ENCODE measurements at places on chromosomes 13 and 19.

- no peak for DNase-seq
Measured at GRCh38 chr19:14487370-14488125, 8.4 kb downstream of the GIPC1 start.

GRCh38 chr19:1672038-1672768 is 19.8 kb upstream of the TCF3 start:
- DNase-seq: no peak

DNA sequence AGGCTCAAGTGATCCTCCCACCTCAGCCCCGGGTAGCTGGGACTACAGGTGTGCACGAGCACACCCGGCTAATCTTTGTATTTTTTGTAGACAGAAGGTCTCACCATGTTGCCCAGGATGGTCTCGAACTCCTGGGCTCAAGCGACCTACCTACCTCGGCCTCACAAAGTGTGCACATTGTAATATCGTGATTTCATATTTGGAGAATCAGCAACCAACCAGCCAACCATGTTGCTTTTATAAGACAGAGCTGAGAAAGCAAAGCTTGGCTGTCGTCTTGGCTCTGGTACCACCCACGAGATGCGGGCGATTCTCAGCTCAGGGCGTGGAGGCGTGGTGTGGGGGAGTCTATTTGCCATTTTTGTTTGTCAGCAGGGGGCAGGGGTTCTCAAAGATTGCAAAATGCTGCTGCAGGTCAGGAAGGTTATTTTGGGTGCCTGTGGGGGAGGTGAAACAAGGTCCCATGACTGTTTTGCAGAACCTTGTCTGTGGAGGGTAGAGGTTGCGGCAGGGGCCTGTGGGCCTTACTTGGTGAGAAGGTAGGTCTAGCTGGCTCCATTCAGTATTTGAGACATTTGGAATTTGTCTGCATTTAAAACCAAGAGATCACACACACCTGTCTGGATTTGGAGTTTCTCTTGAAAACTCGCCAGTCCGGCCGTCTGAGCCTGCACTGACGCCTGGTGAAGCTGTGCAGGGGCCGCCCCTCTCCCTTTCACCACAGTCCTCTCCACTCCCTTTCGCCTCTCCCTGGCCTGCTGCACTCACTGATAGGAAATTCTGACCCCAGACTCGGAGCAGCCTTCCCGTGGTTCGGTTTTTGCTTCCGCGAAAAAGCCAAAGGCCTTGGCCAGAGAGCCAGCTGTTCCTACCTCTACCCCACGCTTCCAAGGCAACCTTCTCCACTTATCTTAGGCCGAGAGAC is 15.4 kb downstream of the TNFAIP8L1 start:
- DNase-seq: no peak

DNA sequence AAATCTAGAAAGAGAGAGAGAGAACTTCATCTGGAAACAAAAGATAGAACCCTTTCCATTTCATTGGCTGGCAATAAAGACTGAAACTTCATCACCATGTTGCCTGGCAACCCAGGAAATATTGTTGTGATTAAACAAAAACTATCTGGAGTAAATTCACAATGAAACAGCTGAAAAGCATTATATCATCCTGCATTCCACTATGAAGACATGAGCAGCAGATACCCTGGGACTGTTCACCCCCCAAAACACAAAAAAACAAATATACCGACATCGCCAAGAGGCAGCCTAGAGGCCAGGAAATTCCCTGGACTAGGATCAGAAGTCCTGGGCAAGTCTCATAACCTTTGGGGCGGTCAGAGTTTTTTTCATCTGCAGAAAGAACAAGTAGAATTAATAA is 158.3 kb downstream of the FOXO1 start:
- no peak for DNase-seq

GRCh38 chr19:3784607-3785450 is 1.4 kb downstream of the MATK start:
- no peak for DNase-seq

DNA sequence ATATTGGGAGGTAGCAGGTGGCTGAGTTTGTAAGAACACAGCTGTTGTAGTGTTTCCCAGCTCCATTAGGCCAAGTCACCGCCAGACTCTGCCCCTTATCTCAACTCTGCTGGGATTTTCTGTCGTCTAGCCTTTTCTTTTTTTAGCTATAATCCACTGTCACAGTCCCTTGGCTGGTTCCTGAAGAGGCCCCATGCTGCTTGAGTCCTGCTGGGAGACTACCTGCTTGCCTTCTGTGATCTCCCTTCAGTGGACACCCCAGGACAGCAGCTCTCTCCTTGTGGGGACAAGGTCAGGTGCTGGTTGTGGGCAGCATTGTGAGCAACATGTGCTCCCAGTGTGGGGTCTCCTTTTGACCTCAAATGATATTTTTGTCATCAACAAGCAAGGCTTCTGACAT is 195.0 kb upstream of the ATXN8OS start:
- no peak for DNase-seq

DNA sequence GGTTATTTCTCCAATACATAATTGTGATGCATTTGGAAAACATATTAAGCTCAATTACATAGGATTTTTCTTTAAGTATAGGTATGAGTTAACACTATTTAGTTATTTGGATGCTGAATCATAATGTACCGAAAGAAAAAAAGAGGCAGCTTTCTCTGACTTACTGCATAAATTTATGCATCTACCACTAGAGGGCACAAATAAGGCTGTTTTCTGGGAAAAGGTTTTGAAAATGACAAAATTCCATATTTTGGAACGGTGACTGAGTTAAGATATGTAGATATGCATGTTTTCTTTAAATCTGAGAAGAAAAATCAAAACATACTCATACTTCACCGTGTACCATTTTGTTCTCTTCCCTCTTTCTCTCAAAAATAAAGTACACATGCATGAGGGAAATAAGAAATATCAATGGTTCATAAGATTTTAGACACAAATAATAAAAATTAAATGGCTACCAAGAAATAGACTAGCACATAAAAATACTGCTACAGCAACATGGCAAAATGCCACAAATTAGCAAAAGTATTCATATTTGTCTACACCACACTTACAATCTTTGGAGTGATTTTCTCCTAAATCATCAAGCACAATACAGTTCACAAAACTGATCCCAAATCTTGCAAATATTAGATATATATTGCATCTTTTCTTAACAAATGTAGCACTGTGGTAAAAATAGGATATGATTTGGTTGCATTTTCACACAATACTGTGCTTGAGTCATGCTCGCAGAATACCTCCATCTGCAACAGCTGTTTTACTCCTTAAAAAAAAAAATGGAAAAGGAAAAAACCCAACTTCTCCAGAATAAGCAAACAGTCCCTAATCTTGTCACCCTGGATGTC is 260.0 kb downstream of the FGF14 start:
- no peak for DNase-seq

GRCh38 chr13:104510422-104510821 is 1444.2 kb upstream of the SLC10A2 start:
- DNase-seq: no peak

- no peak for DNase-seq
Measured at GRCh38 chr13:29861694-29862110, 11.3 kb upstream of the UBL3 start.

- DNase-seq: no peak
Measured at GRCh38 chr13:105426441-105426840, 1109.0 kb downstream of the EFNB2 start.

GRCh38 chr13:62829486-62829885 is 1413.8 kb upstream of the PCDH20 start:
- no peak for DNase-seq

DNA sequence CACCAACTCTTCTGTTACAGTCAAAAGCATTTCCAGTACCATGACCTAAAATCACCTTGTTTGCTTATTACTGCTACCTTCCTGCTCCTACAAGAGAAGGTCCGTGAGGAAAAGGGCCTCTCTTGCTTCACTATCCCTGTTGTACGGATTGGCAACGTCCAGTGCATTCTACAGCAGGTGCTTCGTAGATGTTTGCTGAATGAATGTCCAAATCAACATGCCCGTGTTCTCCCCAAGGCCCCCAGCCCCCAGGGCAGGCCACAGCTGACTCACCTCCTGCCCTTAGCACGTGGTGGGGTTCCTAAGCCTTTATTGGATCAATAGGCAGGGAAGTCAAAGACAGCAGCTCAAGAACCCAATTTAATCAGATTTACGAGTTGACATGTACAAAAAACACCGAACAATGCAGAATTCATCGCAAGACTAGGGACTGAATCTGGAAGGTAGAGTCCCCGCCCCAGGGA is 5.5 kb upstream of the NAPA start:
- no peak for DNase-seq

- no peak for DNase-seq
Measured at GRCh38 chr13:91154558-91155353, 192.7 kb upstream of the MIR17HG start.

DNA sequence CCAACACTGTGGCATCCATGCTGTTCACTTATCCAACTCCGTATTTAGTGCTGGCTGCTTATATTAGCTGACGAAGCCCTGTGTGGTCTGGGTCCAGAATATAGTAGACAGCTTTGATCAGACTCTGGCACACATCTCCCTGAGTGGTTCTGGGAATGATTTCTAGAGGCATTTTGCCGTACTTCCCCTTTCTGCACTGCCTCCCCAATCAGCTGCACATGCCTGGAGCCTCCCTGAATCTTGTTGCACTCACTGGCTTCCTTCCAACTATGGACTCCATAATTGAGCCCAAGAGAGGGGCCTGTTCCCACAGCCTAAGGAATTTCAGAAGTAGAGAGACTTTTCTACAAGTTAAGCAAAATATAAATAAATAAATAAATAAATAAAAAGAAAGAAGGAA is 30.4 kb upstream of the PCDH8 start:
- DNase-seq: no peak

GRCh38 chr19:33075519-33075918 is 5.5 kb upstream of the GPATCH1 start:
- no peak for DNase-seq

GRCh38 chr19:45305421-45305820 is 17.3 kb downstream of the CKM start:
- no peak for DNase-seq

- no peak for DNase-seq
Measured at GRCh38 chr19:1455002-1455335, 5.0 kb downstream of the APC2 start.

DNA sequence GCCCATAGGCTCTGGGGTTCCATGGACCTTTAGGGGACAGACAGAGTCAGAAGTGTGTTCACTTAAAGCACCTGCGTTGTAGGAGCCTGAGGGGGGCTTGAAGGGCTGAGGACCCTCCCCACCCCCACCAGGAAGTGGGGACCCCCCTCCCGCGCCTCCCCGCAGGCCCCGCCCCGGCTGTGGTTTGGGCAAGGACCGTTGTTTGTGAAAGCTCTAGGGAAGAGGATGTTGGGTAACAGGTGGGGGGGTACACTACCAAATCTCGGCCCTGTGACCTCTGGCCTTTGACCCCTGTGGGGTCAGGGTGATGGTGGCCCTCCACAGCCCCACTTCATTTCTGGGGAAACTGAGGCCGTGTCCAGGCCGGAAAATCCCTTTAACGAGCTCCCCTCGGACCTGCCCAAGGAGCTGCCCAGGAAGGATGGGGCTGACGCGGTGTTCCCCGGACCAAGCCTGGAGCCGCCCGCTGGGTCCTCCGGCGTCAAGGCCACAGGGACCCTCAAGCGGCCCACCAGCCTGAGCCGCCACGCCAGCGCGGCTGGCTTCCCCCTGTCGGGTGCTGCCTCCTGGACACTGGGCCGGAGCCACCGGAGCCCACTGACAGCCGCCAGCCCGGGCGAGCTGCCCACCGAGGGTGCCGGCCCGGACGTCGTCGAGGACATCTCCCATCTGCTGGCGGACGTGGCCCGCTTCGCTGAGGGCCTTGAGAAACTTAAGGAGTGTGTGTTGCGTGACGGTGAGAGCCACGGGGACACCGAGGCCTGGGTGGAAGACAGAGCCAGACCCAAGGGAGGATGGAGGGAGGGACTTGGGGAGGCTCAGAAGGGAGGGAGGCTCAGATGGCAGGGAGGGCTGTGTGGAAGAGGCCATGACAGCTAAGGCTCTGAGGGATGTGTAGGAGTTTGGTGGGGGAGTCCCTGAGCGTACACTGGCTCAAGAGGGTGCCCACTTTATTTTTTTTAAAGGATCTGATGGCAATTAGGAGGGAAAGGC is 1.3 kb downstream of the ARHGAP45 start:
- no peak for DNase-seq

GRCh38 chr19:28554321-28555091 is 658.4 kb downstream of the UQCRFS1 start:
- DNase-seq: no peak

GRCh38 chr19:3323658-3324057 is 42.7 kb upstream of the NFIC start:
- DNase-seq: no peak

- no peak for DNase-seq
Measured at GRCh38 chr13:87453244-87453643, 217.9 kb upstream of the SLITRK5 start.

DNA sequence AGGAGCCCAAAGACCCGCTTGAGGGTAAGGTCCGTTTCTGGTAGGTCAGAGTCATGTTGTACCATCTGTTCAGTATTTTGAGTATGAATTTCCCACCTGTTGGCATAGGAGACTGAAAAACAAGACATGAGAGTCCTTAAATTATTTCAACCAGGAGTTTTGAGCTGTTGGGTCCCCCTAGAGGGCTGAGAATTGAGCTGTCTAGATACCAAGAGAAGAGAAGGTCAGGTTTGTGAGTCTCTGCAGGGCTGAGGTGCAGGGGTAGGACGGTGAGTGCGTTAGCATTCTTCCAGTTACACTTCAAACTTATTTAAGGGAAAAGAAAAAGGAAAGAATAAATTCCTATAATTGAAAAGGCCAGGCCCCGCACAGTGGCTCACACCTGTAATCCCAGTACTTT is 5.0 kb downstream of the CBLC start:
- DNase-seq: no peak

DNA sequence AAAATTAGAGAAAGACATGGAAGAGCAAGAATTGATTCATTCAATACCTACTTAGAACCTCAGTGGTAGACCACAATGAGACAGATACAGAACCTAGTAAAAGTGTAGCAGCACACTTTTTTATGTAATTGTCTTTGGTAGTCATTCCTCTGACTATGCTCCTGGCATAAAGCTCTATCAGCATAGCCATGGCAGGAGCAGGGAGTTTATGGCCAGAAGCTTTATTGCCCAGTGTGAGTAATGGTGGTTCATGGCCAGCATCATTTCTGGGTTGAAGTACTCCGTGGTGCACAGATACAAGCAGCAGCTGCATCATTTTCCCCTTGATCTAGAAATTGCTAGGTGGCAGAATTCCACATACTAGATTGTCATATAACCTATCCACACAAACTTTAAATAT is 352.6 kb downstream of the TBC1D4 start:
- DNase-seq: no peak

DNA sequence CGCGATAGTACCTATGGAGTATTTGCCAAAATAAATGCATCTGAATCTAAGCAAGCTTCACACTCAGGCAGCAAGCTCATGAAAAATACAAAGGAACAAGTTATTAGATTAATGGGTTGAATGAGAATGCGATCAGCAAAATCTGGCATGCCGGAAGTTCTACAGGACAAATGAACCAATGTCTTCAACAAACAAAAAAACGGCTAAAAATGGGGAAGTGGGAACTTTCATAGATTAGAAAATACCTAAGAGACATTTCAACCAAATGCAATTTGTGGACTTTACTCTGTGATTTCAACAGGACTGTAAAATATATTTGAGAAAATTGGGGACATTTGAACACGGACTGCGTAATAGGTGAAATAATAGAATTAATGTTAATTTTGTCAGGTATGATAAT is 22.4 kb upstream of the RNASEH2B start:
- DNase-seq: no peak
